ENCODE measurements at places on chromosomes 2 and 18.
A peak's percentile ranks its signal among the peaks of the same experiment; 100 is the strongest.

- DNase-seq = no peak
Observed at GRCh38 chr2:240329778-240330177, 105.7 kb upstream of the GPC1 start.

GRCh38 chr2:200244111-200244510 lies 62.4 kb upstream of the SPATS2L start:
- DNase-seq = no peak

DNA sequence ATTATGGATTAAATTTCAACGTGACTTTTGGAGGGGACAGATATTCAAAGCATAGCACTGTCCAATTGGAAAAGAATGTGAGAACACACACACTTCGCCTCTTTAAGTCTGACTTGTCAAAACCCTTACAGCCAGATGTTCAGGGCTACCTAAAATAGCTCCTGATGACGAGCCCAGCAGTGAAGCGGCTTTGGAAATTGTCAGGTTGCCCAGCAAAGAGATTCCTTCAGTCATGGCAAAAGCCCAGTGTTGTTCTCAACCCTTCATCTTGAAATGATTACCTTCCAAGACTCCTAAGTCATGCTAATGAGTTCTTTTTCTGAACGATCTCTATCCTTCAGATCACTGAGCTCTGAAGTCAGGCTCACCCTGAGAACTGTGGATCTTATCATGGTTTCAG lies 436.6 kb downstream of the LRATD1 start:
- no peak for DNase-seq

DNA sequence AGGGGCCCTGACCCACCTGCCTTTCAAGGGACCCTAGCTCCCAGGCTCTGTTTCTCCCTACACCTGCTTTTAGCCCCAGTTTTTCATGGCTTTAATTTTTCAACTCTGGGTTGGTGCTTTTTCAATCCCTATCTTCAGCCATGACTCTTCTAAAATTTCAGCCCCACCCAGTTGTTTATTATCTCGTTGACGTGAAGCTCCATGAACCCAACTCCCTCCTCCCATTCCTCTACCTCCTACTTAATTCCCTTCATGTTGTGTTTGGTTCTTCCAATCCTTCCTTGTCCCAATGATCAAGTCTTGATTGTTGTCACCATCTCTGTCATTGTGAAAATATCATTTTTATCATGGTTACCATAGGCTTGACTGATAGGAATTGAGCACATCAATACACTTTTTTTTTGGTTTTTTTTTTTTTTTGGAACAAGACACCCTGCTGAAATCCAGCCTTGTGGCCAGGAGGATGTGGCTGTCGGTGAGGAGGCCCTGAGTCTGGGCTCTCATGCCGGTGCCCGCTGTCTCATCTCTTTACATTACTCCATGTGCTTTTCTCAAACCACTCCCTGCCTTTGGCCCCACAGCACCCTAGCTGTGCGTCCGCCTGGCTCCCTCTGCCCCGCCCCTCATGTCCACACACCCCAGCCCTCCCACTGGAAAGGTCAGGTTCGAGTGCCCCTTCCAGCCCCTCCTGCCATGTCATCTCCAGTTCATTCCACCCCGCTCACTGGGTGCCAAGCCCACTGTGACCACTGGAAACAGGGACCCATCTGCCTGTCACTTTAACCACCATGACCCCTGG lies 39.3 kb downstream of the NAPG start:
- no peak for DNase-seq

DNA sequence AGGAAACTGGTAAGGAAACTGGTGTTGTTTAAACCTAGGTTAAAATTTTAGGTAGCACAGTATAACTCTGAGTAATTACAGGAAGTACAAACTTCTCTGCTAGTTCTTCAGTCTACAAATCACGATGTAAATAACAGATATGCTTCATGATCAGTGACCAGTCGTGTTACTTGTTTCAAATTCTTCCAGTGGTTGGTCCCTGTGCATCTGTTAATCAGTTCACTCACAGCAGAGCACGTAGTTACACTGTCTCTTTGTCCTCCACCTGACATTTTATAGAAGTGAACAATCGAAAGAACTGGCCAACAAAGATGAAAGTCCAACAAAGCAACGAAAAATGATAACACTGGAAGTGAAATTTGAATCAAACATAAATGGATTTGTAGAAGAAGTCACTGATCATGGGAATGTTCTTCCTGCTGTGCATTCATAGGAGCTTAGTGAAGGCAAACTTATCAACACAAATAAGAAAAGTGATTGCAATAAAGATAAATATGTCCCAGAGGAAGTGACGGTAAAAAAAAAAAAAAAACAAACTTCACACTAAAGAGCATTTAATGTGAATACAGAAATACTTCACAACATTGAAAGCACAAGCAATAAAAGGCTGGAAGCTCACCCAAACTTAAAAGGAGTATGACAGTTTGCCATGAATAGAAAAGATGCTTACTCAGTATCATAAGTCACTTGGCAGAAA lies 7.0 kb downstream of the EIF2AK2 start:
- DNase-seq = no peak

DNA sequence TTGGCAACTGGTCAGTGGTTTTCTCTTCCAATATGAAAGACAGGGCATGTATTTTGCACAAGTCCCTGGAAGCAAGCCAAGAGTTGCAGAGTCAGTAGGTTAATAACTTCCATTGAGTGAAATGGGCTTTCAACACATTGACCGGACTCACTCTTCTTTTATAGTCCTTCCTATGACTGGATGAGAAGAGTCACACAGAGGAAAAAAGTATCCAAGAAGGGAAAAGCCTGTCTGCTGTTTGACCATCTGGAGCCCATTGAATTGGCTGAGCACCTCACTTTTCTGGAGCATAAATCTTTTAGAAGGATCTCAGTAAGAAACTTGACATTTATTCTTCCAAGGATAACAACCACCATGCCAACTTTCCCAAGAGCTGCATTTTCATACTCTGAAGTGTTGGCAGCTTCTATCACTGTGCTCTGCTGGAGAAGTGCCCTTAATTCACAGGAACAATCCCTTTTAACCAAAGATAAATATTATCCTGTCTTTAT lies 45.4 kb downstream of the RASGRP3 start:
- DNase-seq = no peak

- DNase-seq = no peak
Observed at GRCh38 chr2:216694826-216695217, 527 bp downstream of the IGFBP5 start.

- no peak for DNase-seq
Observed at GRCh38 chr2:55801436-55801835, 107.8 kb upstream of the PNPT1 start.

- no peak for DNase-seq
Observed at GRCh38 chr18:48161911-48162698, 231.6 kb upstream of the SMAD2 start.

GRCh38 chr18:47100212-47100831 lies 50.0 kb downstream of the HDHD2 start:
- DNase-seq = peak; percentile 57

- DNase-seq = no peak
Observed at GRCh38 chr2:171289316-171289715, 128.6 kb upstream of the TLK1 start.

GRCh38 chr2:106851087-106851874 lies 34.7 kb downstream of the ST6GAL2 start:
- no peak for DNase-seq
